SK-N-SH (cell line): ENCODE measurements at places on chromosomes 12 and 14.

- DNase-seq, result no peak
Observed at GRCh38 chr14:49691031-49691430, 1.9 kb upstream of the KLHDC1 start.

DNA sequence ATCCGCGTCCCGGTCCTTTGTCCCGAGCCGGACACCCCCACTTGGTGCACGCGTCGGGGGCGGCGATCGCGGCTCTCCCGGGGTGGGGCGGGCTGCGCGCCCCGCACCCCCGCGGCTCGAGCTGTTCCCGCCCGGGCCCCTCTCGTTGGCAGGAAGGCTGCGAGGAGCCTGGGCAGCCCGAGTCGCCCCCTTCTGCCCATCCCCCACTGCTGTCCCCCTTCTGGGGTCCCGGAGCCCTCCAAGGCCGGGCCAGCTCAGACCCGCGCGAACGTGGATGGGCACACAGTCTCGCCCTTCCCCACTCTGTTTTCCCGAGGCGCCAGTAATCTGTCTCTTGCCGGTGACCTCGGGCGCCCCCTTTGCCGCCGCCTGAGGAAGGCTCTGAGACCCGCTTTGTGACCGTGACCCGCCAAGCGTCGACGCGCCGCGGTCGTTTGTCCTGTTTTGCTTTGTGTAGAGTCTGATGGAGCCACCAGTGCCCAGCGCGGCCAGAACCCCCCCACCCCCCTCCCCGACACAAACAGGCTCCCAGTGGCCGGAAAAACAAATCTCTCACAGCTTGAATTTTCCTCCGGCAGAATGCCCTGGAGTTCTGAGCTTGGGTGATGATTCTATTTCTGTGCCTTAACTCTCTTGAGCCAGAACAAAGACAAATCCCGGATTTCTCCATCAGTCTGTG is 610 bp downstream of the C14orf132 start:
- peak; percentile 78 for DNase-seq

GRCh38 chr12:6666211-6666610 is 3.3 kb upstream of the ING4 start:
- DNase-seq, result no peak

GRCh38 chr12:68641138-68641537 is 30.4 kb downstream of the RAP1B start:
- DNase-seq, result no peak

GRCh38 chr14:43651896-43652295 is 855.2 kb downstream of the FSCB start:
- DNase-seq, result no peak

- no peak for DNase-seq
Observed at GRCh38 chr12:53057816-53058500, 8.1 kb downstream of the TNS2 start.

GRCh38 chr14:67487937-67488893 is at the start of gene TMEM229B:
TMEM229B (minus strand) TSS chr14:67488721; CDS start chr14:67473923, 14,798 bp downstream.
- no peak for DNase-seq

GRCh38 chr12:11607313-11608081 is 42.0 kb upstream of the ETV6 start:
- DNase-seq, result no peak

- DNase-seq, result no peak
Observed at GRCh38 chr14:82190742-82191141, 657.1 kb upstream of the SEL1L start.
